ENCODE measurements at places on chromosomes 6 and 20.
A peak's percentile ranks its signal among the peaks of the same experiment; 100 is the strongest.

- DNase-seq = no peak
These were observed 405.8 kb downstream of the PHF3 start for GRCh38 chr6:64041373-64041772.

DNA sequence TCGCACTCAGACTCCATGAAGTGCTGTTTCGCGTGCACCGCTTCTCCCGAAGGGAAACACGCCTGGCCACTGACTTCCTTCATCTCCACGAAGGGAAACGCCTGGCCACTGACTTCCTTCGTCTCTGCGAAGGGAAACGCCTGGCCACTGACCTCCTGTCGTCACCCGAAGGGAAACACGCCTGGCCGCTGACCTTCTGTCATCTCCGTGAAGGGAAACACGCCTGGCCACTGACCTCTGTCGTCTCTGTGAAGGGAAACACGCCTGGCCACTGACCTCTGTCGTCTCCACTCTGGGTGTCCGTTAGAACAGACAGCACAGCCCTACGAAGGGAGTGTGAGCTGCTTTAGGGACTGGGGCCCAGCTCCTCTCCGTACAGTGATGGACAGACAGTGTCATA, 17.1 kb upstream of the ADRM1 start:
- DNase-seq = no peak

- no peak for DNase-seq
These were observed 45.2 kb upstream of the RALY start for GRCh38 chr20:33948480-33948879.

DNA sequence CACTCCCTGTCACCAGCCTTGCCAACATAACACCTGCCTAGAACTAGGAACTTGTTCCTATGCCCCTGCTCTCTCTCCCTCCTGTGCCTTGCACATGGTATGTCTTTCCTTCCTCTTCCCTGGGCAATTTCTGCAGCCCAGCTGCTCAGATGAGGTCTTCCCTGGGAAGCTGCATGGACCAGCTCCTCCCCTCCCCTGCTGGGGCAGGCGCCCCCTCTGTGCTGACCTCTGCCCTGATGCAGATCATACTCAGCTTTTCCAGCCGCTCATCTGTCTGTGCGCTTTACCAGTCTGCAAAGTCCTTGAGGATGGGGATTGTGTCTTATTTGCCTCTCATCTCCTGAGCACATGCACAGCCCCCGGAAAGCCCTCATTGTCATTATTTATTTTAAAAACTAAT, 161.8 kb downstream of the SCML4 start:
- no peak for DNase-seq

GRCh38 chr20:51758978-51759544, 9.1 kb downstream of the ATP9A start:
- no peak for DNase-seq

- no peak for DNase-seq
These were observed 18.6 kb downstream of the COL11A2 start for GRCh38 chr6:33173535-33174180.

DNA sequence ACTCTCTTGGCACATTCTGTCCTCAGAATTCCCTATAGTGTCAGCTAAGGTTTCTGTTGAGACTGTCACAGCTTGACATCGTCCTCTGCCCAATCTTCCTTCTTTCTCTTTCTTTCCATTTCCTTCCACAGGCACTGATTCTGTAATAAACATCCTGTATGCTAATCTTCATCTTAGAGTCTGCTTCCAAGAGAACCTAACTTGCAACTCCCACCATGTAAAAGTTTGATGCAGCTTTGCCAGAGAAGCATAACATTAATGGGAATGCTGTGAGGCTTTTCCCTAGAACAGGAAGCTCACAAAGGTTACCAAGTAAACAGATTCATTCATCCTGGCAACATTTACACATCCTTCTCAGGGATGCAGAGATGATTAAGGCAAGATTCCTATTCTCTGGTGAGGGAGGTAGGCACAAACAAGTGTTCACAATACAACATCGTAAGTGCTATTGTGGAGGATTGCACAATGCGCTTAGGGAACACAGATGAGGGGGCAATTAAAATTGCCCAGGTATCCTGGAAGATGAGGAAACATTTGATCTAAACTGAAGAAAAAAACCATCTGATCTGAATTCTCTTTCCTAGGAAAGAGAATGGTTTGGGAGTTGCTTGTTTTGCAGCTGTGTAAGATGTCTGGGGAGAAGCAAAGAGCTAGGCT, 74.7 kb downstream of the GRM1 start:
- DNase-seq = no peak

DNA sequence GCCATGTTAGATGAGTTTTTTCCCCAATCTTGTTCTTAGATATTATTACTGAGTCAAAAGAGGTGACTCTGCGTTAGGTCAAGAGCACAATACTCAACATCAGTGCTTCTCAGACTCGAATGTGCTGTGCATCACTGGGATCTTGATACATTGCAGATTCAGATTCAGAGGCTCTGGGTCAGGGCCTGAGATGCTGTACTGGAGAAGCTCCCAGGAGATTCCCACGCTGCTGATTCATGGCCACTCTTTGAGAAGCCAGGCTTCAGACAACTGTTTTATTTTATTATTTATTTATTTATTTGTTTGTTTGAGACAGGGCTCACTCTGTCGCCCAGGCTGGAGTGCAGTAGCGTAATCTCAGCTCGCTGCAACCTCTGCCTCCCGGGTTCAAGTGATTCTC, 41.4 kb upstream of the ARID1B start:
- no peak for DNase-seq

DNA sequence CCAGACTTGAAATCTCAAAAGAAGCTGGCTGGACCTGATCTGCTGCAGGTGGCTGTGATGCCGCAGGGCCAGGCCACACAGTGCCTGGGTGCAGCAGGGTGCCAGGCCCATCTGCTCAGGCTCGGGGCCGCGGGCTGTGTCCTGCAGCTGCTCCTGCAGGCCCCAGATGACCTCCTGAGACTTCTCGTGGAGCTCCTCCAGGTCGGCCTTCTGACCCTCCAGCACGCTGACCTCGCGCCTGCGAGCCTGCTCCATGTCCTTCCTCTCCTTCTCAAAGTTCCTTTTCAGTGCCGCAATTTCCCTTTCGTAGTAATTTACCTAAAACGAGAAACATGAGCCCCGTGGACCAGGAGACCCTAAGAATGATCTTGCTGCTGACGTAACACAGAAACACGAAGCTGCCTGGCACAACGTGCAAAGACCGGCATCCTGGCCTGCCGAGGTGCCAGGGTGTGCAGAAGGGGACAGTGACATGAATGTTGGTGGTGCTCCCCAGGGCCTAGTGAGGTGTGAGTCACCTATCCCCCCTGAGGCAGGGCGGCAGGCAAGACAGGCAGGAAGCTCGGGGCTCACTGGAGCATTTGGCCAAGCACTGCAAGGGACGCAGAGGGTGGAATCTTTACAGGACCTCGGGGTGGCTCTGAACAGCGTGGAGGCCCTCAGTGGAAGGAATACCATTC, 71.6 kb downstream of the GINS1 start:
- no peak for DNase-seq

DNA sequence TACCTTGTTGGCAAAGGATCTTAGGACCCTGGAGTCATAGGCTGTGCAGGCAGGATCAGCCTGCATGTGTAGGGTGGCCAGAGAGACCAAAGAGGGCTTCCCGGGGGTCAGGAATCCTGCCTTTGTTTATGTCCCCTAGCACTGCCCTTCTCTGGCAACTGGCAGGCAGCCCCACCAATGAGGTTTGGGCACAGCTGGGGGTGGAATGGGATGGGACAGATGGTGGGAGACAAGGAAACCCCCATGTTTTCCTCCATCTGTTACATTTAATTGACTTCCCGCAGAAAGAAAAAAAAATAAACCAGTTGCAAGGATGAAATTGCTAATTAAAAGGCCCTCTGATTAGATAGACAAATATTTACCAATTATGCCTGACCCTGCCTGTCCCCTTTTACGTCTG, 27.6 kb downstream of the CD40 start:
- no peak for DNase-seq

DNA sequence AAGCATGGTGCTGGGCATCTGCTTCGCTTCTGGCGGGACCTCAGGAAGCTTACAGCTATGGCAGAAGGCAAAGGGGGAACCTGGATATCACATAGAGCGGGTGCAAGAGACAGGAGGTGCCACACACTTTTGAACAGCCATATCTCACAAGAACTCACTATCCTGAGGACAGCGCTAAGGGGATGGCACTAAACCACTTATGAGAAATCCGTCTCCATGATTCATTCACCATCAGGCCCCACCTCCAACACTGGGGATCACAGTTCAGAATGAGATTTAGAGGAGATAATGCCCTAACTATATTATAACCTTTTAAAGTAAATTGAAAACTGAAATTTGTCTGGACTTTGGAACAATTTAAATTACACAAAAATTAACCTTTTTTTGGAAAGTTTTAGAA, 37.8 kb upstream of the SUMO4 start:
- no peak for DNase-seq

DNA sequence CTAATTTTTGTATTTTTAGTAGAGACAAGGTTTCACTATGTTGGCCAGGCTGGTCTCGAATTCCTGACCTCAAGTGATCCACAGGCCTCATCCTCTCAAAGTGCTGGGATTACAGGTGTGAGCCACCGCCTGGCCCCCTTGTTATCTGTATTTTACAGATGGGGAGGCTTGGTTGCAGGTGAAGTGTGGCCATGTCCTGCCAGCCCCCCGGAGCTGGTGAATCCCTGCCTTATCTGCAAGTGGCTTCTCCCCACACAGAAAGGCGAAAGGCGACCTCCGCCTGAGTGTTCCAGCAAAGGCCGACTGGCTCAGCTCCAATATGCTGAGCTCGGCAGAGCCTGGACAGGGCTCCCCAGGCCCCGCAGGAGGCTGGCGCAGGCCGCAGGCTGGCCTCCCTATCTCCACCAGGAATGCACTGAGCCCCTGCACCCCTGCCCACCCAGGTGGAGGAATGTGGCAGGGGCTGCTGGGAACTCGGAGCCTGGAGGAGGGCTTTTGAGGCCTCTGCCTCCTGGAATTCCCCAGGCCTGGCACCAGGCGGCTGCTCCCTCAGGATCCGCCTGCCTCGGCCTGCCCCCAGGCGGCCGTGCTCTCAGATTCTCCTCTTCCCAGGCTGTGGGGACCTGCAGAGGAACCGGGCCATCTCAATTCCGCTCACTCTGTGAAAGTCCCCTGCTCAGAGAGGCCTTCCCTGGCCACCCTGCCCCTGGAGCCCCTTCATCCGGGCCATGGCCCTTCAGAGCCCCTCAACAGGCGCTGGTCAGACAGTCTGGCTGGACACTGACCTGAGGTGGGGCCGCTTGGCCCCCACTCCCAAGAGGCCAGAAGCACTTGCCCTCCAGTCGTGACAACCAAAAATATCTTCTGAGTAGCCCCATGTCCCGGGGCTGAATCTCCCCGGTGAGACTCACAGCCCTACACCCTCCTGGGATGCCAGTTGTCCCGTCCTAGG, 9.3 kb upstream of the LAMA5 start:
- no peak for DNase-seq

DNA sequence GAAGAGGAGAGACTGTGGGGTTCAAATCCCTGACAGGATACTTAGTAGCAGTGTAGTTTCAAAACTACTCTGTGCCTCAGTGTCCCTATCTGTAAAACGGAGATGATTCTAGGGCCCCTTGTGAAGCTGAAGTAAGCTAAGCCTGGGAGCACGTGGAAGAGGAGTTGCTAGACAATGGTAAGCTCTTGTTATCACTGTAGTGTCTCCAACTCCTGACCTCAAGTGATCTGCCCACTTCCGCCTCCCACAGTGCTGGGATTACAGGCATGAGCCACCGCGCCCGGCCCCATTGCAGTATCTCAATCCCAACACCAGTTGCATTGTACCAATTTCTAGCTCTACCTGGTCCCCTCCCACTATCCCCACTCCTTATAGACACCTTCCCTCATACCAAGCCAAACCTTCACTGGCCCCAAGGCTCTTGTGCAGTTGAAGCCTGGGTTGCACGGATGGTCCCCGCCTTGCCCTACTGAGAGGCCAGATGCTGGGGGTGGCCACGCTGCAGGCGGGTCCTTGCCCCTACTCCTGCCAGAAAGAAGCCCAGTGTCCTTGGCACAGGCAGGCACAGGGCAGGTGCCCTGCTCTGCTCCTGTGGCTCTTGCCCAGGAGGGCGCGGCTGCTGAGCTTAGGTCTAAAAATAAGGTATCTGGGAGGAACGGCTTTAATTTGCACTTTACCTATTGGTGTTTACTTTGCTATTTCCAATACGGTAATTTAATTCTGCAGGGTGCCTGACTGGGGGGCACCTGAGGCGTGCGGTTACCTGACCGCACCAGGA, 118.1 kb downstream of the VEGFA start:
- no peak for DNase-seq

DNA sequence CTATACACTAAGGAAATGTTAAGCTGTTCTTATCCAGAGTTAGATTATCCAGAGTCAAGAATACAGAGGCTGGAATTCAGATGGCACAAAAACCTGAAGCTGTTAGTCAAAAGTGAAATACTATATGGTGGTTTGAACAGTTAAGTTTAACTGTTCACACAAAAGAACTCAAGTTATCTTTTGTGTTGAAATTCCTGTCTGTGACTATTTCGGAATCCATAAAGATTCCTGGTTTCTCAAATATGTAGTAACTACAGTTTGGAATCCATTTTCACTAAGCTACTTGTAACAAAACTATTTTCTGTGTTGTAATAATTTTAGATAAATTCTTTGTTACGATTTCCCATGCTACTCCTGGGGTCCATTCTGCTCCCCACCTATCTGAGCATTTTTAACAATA, 24.5 kb downstream of the FIG4 start:
- DNase-seq = no peak

DNA sequence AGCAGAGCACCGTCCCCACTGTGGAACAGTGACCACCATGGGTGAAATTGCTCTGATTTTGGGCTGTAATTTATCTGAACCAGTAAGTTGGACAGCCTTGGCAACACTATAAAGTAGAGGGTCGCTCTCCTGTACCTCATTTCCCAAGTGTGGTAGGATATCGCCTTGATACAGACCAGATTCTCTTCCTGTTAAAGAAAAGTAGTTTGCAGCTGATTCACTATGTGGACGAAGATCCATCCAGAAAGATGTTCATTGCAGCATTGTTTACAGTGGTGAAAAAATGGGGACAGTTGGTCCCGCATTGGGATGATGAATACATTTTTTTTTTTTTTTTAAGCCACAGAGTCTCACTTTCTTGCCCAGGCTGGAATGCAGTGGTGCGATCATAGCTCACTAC, 74.3 kb downstream of the SLX4IP start:
- no peak for DNase-seq

DNA sequence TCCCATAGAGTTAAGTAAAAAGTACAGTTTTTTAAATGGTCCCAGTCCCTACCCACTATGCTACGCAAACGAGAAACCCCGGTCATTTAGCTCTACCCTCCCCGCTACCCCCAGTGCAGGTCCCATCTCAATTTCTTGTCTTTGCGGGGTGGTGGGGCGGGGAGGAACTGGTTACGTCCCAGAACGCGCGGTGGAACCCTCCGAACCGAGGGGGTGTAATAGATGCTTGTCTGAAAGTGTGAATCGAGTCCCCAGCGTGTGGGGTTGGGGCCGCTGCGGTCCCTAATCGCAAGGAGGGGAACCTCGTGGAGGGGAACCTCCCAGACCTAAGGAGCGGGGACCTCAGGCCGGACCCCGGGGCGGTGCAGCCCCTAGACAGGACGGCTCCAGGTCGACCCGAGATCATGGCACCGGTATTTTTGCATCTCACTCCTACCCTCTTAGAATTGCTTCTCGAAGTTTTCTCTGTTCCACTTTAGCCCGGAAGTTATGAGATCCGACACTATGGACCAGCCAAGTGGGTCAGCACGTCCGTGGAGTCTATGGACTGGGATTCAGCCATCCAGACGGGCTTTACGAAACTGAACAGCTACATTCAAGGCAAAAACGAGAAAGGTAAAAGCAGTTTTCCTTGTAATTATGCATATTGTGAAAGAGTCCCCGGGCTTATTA, 779 bp downstream of the HEBP2 start:
- peak; percentile 35 for DNase-seq

All from GM12891 (cell line).